ENCODE measurements at places on chromosomes 3 and 15. TPM values are rescaled to one million over a fixed set of nuclear protein-coding genes. Genes with fewer than 3 reads are reported as not detected.

CPA3 gene
- total RNA-seq, result not detected

TMEM115 gene
- 26.3 TPM for total RNA-seq

HCN4 gene
- not detected for total RNA-seq

SLC9A9 gene
- total RNA-seq, result 1.0 TPM

ADAMTSL3 gene
- not detected for total RNA-seq

IMPG2 gene
- total RNA-seq, result 0.06 TPM

C3orf20 gene
- total RNA-seq, result not detected

GPR27 gene
- total RNA-seq, result 2.7 TPM

TAGLN3 gene
- 0.52 TPM for total RNA-seq

KLHL40 gene
- total RNA-seq, result not detected

GOLGA6D gene
- total RNA-seq, result not detected

MNS1 gene
- 1.2 TPM for total RNA-seq

RTP1 gene
- not detected for total RNA-seq

CCDC191 gene
- 2.0 TPM for total RNA-seq

TMC3 gene
- total RNA-seq, result not detected

ATP1B3 gene
- 235 TPM for total RNA-seq

LAMB2 gene
- not detected for total RNA-seq

ZNF860 gene
- total RNA-seq, result 0.13 TPM

CASR gene
- total RNA-seq, result not detected

RYR3 gene
- not detected for total RNA-seq

ECE2 gene
- not detected for total RNA-seq

SPINK8 gene
- not detected for total RNA-seq

ITIH4 gene
- total RNA-seq, result 6.1 TPM

STRIT1 gene
- total RNA-seq, result not detected

CADM2 gene
- total RNA-seq, result 0.25 TPM

CFAP100 gene
- total RNA-seq, result not detected

EXD1 gene
- total RNA-seq, result not detected

LXN gene
- 5.9 TPM for total RNA-seq

NRROS gene
- total RNA-seq, result 21.9 TPM

A4GNT gene
- not detected for total RNA-seq

TRAK1 gene
- 24.6 TPM for total RNA-seq

ATP13A4 gene
- 1.3 TPM for total RNA-seq

OGG1 gene
- total RNA-seq, result 38.6 TPM

UROC1 gene
- total RNA-seq, result not detected

CHSY1 gene
- 52.0 TPM for total RNA-seq

CLDND1 gene
- total RNA-seq, result 233 TPM

ACKR2 gene
- total RNA-seq, result 1.4 TPM

STXBP5L gene
- not detected for total RNA-seq

DRD3 gene
- total RNA-seq, result not detected

BFSP2 gene
- not detected for total RNA-seq

CCR2 gene
- 0.34 TPM for total RNA-seq

C3orf62 gene
- total RNA-seq, result 6.9 TPM

GHSR gene
- not detected for total RNA-seq
